Midbrain (tissue), 1 donor: ENCODE measurements at places on chromosomes 1 and 21.

DNA sequence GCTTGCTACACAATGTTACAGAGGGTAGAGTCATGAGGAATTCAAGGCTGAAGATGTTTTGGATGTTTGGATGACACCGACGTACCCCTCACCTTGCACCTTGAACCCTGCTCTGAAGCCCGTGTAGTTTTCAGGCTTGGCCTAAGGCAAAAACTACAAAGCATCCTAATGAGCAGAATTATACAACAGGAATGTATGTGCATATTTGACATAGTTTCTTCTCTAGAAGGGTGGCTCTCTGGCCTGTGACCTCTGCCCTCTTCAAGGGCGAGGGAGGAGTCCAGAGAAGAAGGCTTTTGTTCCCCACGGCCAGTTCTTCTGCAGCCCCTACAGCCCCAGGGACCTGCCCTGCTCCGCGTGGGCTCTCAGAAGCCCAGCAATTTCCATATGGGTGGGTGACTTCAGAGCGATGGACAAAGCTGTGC lies 43.3 kb downstream of the L1TD1 start:
- DNase-seq: no peak

DNA sequence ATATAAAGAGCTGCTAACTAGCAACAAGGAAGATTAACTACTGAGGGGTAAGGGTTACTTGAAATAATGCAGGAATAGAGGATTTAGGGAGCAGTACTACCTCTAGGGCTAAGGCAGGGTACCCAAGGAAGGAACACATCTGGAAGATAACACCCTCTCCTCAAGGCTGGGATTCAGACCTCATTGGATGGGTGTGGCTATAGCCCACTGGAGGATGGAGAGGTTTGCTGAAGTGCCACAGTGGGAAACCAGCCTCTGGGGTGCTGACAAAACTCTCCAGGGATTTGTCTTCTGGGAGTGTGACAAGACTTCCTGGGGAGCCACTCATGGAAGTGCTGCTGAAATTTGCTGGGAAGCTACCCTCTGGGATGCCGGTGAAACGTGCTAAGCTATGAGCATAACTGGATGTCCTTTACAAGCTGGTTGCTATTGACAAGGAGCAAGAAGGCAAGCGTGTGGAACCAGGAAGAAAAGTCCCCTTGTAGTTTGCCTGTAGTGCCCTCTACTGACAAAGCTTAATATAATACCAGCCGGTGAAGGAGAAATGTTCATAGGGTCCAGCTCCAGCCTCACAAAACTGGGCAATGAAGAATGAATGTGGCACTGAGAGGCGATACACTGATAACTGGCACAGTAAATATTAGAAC lies 122.8 kb upstream of the USP24 start:
- no peak for DNase-seq

- no peak for DNase-seq
These were observed 22.8 kb upstream of the ELOA start for GRCh38 chr1:23720256-23720995.

DNA sequence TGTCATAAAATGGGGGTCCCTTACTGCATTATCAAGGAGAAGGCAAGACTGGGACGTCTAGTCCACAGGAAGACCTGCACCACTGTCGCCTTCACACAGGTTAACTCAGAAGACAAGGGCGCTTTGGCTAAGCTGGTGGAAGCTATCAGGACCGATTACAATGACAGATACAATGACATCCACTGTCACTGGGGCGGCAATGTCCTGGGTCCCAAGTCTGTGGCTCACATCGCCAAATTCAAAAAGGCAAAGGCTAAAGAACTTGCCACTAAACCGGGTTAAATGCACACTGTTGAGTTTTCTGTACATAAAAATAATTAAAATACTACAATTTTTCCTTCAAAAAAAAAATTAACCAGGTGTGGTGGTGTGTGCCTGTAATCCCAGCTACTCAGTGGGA lies 22.1 kb downstream of the RASSF5 start:
- no peak for DNase-seq

GRCh38 chr1:200041337-200042118 lies 14.0 kb downstream of the NR5A2 start:
- no peak for DNase-seq

GRCh38 chr1:224641030-224641429 lies 24.9 kb downstream of the CNIH3 start:
- no peak for DNase-seq

DNA sequence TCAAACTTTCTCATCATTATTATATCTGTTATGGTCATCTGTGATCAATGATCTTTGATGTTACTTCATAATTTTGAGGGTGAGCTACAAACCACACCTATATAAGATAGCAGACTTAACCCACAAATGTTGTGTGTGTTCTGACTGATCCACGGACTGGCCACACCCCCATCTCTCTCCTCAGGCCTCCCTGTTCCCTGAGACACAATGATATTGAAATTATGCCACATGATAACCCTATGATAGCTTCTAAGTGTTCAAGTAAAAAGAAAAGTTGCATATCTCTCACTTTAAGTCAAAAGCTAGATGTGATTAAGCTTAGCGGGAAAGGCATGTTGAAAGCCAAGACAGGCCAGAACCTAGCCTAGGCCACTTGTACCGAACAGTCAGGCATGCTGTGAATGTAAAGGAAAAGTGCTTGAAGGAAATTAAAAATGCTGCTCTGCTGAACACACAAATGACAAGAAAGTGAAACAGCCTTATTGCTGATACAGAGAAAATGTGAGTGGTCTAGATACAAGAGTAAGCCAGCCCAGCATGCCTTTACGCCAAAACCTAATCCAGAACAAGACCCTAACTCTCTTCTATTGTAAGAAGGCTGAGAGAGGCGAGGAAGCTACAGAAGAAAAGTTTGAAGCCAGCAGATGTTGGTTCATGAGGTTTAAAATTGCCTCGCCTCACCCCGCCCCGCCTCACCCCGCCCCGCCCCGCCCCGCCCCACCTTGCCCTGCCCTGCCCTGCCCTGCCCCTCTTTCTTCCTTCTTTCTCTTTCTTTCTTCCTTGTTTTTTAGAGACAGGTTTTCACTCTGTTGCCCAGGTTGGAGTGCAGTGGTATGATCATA lies 16.5 kb downstream of the CTSS start:
- no peak for DNase-seq

- peak; percentile 38 for DNase-seq
These were observed 1.8 kb upstream of the PTTG1IP start for GRCh38 chr21:44875316-44875700.

DNA sequence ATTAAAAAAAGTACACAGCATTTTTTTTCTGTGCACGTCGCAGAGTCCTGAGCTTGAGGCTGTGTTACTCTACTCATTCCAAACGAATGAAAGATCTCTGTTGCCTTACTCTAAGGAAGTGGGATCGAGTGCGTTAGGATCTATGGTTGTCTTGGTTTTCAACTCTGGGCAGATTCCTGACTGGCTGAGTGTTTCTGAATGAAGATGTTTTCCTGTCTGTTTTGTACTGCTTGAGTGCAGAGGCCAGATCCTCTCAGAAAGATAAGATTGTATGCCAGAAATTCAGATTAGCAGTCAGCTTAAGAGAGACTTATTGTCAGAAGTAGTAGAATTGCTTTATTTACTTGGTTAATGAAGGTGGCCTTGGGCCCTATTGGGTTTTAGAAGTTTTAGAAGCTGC lies 14.0 kb downstream of the PLA2G2E start:
- DNase-seq: no peak

- no peak for DNase-seq
These were observed 47.5 kb downstream of the SYDE2 start for GRCh38 chr1:85153149-85153891.

GRCh38 chr1:87174724-87175245 lies 153.9 kb upstream of the LMO4 start:
- DNase-seq: no peak

GRCh38 chr1:34365295-34365694 lies 188.6 kb downstream of the C1orf94 start:
- no peak for DNase-seq

DNA sequence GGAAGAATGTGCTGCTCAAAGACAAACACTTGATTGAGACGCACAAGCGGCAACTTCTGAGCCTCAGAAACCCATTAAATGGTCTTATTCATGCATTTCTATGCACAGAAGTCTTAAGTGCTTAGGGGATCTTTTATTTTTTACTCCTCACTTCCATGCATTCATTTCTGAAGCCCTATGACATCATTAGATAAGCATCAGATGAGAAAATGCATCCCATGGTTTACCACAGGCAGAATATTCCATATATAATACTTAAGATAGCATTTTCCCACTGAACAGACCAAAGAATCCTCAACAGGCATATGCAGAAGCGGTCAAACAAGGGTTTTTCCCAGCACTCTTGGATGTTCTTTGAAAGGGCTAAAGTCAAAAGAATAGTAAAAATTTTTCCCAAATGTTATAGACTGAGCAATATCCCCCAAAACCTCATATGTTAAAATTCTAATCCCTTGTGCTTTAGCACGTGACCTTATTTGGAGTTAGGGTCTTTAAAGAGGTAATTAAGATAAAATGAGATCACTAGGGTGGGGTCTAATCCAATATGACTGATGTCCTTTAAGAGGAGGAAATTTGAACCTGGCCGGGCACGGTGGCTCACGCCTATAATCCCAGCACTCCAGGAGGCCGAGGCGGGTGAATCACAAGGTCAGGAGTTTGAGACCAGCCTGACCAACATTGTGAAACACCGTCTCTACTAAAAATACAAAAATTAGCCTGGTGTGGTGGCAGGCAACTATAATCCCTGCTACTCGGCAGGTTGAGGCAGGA lies 22.6 kb upstream of the FAM89A start:
- no peak for DNase-seq

DNA sequence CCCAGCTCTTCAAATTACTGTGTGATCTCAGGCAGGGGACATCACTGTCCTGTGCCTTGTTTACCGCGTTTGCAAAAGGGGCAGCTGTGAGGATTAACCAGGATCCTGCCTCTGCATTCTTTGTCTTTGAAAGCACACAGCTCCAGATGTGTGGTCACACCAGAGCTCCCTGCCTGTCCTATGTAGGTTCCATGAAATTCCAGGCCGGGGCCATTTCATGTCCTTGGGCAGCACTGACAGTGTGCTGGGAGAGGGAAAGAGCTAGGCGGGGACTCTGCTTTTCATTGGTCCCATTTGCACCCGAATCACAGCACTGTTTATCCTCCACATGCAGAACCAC lies 42.2 kb upstream of the SELENON start:
- no peak for DNase-seq

- no peak for DNase-seq
These were observed 38.7 kb downstream of the RUNX1 start for GRCh38 chr21:35010447-35010846.

- DNase-seq: no peak
These were observed 4.3 kb downstream of the HSF2BP start for GRCh38 chr21:43654806-43655489.

DNA sequence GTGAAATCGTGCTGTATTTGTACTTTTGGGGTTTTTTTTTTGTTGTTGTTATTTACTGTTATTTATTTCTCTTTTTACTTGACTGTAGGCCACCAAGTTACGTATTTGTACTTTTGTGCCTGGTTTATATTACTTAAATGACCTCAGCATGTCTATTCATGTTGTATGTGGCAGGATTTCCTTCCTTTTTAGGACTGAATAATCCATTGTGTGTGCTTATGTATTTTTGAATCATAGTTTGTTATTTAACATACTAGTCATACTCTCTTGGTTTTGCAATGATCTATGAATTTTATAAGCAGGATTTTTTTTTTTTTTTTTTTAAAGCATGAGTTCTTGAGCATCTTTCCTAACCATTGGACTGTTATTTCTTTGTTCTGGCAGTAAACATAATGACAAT lies 51.2 kb downstream of the RNF2 start:
- DNase-seq: no peak

- DNase-seq: no peak
These were observed 136.2 kb downstream of the NAV1 start for GRCh38 chr1:201675143-201675542.

DNA sequence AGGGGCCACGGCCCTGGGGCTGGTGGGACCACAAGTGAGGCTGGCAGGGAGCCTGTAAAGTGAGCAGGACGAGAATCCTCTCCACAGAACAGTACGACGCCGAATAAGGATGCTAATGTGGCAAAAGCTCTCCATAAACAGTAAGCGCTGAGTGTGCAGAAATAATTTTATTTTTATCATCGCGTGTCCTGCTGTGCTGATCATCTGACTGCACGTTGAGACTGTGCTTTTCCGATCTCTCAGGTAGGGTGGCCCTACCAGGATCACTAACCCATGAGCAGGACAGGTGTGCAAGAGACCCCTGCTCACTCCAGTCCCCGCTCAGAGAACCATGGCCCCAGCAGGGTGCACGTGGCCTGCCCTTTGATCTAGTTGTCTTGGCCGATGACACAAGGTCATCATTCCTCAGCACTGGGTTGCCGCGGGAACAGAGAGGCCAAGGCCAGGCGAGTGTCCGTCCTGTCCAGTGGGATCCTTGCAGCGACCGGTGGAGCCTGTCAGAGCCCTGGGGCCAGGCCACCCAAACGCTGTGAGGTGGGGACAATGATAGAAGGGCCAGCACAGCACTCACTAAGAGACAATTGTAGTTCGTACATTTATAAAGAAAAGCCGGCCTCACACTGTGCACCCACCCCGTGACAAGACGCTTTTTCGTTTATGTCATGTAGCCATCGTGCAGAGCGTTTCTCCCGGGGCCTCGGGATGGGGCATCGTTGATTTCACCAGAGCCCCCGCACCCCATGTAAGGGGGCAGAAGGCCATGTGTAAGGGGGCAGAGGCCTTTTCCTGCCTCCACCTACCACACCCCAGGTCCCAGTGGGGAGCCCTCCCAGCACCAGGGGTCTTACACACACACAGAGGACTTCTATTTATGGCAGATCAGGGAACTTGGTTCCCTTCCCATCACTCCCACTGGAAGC lies 52.7 kb upstream of the ADARB1 start:
- DNase-seq: no peak

- DNase-seq: no peak
These were observed 12.3 kb downstream of the RORC start for GRCh38 chr1:151819227-151819835.

GRCh38 chr1:12012560-12013316 lies 6.6 kb upstream of the MIIP start:
- DNase-seq: no peak

- no peak for DNase-seq
These were observed 51.6 kb downstream of the GRIK3 start for GRCh38 chr1:36982709-36983108.

DNA sequence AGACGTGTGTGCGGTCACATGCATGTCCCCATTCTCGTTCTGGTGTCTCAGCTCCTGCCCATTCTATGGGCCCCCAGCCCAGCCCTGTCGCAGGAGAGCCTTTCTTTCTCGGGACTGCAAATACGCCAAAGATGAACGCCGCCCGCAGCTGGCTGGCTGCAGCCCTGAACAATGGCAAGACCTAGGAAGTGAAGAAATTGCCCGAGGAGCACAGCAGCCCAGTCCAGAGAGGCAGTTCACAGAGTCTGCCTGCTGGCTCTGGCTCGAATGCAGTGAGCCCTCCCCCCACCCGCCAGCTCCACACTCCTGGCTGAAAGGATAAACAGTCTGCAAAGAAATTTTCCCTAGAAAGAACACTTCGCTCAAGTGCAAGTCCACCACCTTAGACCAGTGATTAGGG lies 23.3 kb downstream of the PAX7 start:
- DNase-seq: no peak

DNA sequence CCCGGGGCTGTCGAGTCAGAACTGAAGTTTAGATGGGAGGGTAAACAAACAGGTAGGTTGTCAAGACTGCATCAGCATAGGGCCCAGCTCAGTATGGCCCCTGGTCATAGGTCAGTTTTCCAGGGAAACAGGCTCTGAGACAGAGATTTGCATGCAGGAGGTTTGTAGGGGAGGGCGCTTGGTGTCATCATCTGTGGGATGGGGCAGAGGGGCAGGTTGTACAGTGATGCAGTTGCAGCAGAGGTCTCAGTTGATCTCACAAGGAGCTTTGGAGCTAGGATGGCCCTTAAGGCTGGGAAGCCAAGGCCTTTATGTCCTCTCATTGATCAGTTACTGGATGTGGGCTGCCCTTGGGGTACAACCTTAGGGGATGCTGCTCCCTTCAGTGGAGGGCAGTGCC lies 38.5 kb upstream of the KCNA10 start:
- no peak for DNase-seq
